Right renal pelvis (tissue), 4 donors: ENCODE measurements at places on chromosomes 4 and X. TPM values are rescaled to one million over a fixed set of nuclear protein-coding genes. Genes with fewer than 3 reads are reported as not detected.

The CTSO gene
- 45.7 TPM for polyA plus RNA-seq

The EPHA5 gene
- polyA plus RNA-seq: 0.65 TPM

The TRPC5OS gene
- 0.11 TPM for polyA plus RNA-seq

The F8A3 gene
- 13.4 TPM for polyA plus RNA-seq

The CSAG1 gene
- polyA plus RNA-seq: not detected

The GABRE gene
- polyA plus RNA-seq: 5.6 TPM

The TLR10 gene
- polyA plus RNA-seq: 0.89 TPM

The STPG2 gene
- polyA plus RNA-seq: 0.43 TPM

The TEX28 gene
- not detected for polyA plus RNA-seq

The RUFY3 gene
- 109 TPM for polyA plus RNA-seq

The TMEM144 gene
- polyA plus RNA-seq: 5.3 TPM

The ASB12 gene
- polyA plus RNA-seq: 0.55 TPM

The RAB9B gene
- 3.2 TPM for polyA plus RNA-seq

The TNMD gene
- polyA plus RNA-seq: 3.8 TPM

The PLP1 gene
- polyA plus RNA-seq: 6.8 TPM

- no peak for DNase-seq
Measured at GRCh38 chr4:103105558-103106356, 6.1 kb upstream of the BDH2 start.

DNA sequence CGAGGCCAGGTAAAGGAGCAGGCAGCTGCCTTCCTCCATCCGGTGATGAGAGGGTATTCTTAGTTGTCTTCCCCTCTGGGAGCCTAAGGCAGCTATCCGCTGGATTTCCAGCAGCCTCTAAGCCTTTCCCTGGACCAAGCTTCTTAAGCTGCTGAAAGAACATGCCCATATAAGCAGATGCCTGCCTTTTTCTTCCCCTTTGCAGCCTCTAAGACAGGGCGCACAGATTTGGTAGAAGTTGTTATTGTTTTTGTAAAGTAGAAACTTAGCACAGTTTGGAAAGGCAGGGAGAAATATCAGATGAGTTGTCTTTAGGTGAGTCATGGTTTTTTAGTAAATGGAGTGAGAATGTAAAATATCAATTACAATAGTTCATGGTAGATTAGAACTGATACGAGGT lies 210.8 kb downstream of the ARHGAP10 start:
- DNase-seq: no peak

DNA sequence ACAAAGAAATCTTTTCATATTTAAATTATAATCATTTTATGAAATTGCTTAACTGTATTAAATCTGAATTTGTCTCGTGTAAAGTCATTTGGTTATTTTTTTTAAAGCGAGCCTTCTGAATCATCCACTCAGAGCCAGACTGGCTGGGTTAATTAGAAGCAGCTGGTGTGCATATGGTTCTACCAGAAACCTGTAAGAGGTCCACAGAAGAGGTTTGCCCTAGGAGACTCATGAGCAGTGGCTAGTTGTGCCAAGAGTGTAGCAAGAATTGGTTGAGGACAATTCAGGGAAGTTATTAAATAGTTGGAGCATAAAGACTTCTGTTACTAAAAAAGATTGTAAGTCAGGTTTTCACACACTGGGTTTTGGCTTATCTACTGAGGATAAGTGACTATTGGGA lies 267.4 kb downstream of the IL1RAPL2 start:
- DNase-seq: no peak

GRCh38 chr4:1983053-1983845 lies 25.5 kb downstream of the NELFA start:
- DNase-seq: no peak

DNA sequence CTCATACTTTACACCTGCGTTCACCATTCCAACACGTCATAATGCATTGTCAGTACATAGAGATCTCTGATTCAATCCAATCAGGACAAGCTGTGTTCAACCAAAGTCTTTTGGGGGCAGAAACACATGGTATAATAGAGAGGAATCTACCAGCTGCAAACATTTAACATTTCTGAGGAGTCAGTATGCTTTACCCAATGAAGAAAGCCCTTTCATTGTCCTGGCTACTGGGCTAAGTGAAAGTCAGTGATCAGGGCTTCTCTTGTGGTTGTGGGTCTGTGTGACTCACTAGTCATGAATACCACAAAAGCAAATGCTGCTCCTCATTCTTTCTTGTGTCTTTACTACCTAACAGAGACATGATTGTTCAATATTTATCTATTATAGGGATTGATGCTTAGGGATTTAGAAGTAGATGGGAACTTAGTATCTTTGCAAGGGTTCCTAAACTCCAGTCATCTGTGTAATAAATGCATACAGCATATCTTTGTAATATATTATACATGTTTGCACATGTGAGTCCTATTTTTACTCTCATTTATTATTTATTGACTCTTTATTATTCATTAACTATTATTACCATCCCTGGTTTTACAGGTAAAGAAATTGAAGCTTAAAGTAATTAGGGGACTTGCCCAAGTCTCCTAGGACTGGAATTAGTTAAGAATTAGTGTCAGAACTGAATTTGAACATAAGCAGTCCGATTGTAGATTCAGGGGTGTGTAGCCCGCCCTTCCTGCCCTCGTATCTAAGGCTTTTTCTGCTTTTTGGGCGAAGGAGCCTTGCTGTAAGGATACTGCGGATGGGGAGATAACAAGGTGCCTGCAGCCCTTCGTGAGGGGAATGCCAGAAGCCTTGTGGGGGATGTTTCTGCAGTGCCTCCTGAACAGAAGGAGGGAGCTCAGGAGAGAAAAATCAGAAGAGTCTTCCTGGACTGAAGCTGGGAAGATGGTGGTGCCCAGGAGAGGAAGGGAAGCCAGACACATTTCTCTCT lies 353.1 kb upstream of the BOD1L1 start:
- DNase-seq: no peak

DNA sequence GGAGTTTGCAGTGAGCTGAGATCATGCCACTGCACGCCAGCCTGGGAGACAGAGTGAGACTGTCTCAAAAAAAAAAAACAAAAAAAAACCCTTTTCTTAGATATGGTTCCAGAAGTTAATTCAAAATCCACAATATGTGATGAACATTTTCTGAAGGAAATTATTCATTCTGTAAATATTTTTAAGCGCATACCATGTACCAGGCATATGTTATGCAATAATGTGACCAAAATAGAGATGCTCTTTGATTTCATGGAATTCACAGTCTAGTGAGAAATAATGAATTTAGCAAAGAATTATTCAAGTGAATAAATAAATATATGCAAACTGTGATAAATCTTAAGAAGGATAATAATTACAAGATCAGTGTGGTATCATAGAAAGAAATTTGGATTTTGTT lies 174.7 kb downstream of the GC start:
- DNase-seq: no peak

- no peak for DNase-seq
Measured at GRCh38 chr4:165909947-165910346, 36.9 kb downstream of the TLL1 start.

DNA sequence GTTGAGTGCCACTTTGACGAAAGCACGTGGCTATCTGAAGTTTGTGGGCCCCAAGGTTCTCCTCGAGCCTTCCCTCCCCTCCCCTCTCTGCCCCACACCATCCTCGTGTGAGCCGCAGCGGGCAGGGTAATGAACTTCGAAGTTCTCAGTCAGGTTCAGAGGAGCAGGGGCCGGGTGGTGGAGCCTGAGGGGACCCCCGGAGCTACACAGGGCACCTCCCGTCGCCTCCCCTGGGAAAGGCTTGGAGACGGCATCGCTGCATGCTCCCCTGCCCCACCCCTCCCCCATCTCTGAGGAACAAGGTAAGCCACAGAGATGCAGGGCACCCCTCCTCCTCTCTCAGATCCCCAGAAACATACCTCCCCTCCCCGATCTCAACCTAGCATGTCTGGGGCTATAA lies 2.8 kb upstream of the NKX1-1 start:
- no peak for DNase-seq

GRCh38 chr4:105712766-105713165 lies 4.2 kb downstream of the GSTCD start:
- no peak for DNase-seq

GRCh38 chr4:71841336-71841735 lies 57.5 kb upstream of the GC start:
- no peak for DNase-seq

GRCh38 chr4:139901531-139902320 lies 236.1 kb downstream of the MGST2 start:
- DNase-seq: no peak

GRCh38 chr4:40046311-40046980 lies 10.2 kb upstream of the N4BP2 start:
- no peak for DNase-seq

DNA sequence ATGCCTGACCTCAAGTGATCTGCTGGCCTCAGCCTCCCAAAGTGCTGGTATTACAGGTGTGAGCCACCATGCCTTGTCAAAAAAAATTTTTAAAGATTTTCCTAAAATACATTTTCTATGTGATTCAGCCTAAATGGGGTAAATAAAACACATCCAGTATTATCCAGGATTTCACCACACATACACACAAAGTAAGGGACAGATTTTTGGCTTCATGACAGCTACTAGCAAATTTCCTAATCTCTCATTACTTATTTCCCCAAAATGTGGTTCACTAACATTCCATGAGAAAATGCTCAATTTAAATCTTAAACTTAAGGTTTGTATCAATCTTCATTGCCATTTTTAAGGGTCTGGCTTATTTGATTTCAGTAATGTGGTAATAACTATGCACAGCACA lies 348.5 kb upstream of the INTU start:
- no peak for DNase-seq

DNA sequence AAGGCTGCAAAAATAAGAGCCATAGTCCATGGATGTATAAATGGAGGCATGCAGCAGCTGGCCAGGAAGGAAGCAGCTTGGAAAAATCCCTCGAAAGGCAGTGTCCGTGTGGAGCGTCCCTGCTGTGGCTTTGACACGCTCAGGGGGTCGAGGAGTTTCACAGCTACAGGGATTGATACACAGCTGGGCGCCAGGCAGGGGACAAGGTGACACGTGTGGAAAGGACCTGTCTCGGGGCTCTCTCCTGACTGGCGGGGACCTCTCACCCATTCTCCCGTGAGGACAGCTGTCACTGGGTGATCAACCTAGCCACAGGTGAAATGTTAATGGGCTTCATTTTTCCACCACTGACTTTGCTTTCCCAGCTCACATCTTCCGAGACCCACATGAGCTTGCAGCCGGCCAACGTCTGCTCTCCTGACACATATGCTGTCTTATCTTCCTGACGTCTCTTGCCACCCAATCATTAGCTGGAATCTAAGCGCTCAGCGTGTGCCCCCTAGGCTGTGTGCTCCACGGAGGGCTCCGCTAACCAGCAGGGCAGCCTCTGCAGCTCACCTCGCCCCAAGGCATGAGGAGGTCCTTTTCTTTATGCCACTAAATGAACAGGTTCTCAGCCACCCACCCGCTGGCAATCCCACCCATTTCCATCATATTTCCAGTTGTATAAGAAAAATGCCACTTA lies 89.4 kb upstream of the AFAP1 start:
- DNase-seq: no peak

DNA sequence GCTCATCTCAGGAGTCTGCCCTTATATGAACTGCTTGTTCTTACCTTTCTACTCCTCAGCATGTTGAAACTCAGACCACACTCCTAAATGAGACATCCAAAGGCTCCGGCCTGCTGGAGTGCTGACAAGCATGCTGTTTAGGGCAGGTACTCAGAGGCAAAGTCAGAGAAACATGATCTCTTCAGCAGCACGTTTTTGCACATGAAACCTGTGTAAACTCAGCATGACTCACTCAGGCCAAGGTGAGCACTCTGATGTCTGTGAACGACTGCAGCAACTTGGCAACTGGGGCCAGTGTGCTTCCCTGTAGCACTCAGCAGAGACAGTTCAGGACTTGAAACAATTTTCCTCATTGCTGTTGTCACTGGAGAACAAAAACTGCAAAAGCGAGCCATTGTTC lies 109.6 kb downstream of the PACRGL start:
- DNase-seq: no peak

DNA sequence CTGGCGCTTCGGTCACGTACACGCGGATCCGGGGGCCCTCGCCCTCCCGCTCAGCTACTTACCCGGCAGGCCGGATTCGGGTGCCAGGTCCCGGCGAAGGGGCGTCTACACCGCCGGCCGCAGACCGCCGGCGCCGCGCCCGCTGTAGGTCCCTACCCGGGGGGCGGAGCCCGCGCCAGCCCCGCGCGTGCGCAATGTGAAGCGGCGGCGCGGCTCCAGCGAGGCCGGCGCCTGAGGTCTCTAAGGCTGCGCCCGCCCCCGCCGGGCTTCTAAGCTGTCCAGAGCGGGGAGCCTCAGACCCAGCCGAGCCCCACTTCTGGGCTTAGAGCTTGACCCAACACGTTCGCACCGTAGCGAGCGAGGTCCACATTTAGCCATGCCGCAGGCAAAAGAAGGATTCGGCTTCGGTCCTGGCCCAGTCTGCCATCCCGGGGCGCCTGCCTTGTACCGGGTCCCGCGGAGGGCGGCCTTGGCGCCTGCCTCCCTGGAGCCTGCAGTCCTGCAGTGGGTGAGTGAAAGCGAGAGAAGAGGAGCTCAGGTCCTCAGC lies at the start of gene ZNF518B:
Gene ZNF518B (minus strand): TSS at position 172 of the 547 bp plus-strand sequence. CDS start 11,098 bp downstream, outside the sequence.
- DNase-seq: peak; percentile 63

DNA sequence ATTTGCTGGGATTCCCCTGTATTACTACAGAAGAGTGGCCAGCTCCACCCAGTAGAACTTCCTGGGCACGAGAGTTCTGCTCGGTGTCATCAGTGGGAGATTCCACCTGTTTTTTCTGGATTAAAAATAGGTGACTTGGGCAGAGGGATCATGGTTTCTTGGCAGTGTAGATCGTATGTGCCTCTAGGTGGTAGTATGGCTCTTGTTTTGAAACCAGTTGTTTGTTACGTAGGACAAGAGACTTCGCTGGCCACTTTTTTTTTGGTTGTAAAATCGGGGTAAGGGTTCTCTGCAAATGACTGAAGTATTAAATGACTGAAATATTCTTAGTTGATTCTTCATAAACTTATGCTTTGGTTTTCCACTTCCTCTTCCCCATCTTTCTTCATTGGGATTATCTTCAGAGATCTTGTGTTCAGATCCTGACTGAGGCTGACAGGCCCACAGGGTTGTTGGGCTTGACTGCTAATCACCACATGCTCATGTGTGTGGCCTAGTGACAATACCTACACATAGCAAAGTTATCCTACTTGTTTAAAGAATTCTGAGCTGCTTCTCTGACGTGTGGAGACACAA lies 43.8 kb upstream of the WDR1 start:
- DNase-seq: no peak

GRCh38 chr4:122764821-122765215 lies 32.3 kb downstream of the BBS12 start:
- DNase-seq: no peak

- DNase-seq: no peak
Measured at GRCh38 chr4:158781963-158782362, 13.1 kb downstream of the FNIP2 start.

DNA sequence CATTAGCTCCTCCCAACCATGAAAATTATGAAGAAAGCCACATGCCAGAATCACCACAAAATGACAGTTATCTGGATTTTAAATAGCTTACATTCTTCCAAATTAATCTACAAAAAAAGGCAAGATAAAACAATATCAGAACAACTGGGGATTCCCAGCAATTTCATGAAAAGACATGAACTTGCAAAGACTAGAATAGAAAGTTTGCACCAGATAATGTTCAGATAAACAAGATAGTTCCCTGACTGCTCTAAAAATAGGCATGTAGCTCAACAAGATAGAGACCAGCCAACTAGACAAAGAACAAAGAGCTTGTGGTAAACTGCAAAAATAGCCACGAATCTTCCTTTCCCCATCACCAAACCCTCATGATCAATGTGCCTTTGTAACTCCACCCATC lies 30.3 kb upstream of the DDX53 start:
- no peak for DNase-seq

- DNase-seq: no peak
Measured at GRCh38 chr4:168999809-169000208, 10.2 kb downstream of the CBR4 start.
